ENCODE measurements at places on chromosomes 5 and 9.

GRCh38 chr5:139443831-139444453, 4.6 kb upstream of the DNAJC18 start:
- DNase-seq: no peak

GRCh38 chr5:123012321-123012720, 24.2 kb downstream of the PPIC start:
- DNase-seq: no peak

DNA sequence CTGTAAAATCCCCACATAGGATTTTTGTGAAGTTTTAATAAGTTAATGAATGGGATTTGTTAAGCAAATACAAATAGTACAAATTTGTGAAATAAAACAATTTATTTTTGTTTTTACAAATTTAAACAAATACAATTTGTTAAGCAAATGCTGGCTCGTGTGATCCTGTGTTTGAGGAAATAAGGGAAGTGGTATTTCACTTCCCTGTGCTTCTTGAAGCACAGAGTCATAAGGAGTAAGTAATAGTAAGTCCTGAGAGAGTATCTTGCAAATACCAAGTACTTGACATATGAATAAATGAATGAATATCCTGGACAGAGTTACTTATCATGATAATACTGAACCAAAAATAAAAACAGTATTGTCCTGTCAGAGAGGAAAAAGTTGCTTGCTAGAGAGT, 9.1 kb downstream of the SMIM3 start:
- no peak for DNase-seq

- DNase-seq: no peak
Measured at GRCh38 chr5:31568302-31568835, 36.3 kb downstream of the C5orf22 start.

- no peak for DNase-seq
Measured at GRCh38 chr9:85960688-85961093, 19.7 kb downstream of the NAA35 start.

All from right renal pelvis (tissue), 4 donors.